ENCODE measurements at places on chromosomes 5 and 9. TPM values are rescaled to one million over a fixed set of nuclear protein-coding genes. Genes with fewer than 3 reads are reported as not detected.

The ZDHHC11 gene
- 4.9 TPM for total RNA-seq

The NOTCH1 gene
- total RNA-seq: 84.2 TPM

The LCN10 gene
- total RNA-seq: 5.5 TPM

The GKAP1 gene
- total RNA-seq: 11.5 TPM

The PDLIM4 gene
- total RNA-seq: 50.2 TPM

The INSL6 gene
- not detected for total RNA-seq

The IRX4 gene
- total RNA-seq: not detected

The TRPM3 gene
- total RNA-seq: 26.1 TPM

The FOXD4 gene
- 0.45 TPM for total RNA-seq

The CAMSAP1 gene
- total RNA-seq: 39.8 TPM

The SPATA31E1 gene
- total RNA-seq: not detected

The LCN15 gene
- total RNA-seq: not detected

The TLE1 gene
- total RNA-seq: 56.6 TPM

The KIF27 gene
- 10.7 TPM for total RNA-seq

The PRUNE2 gene
- total RNA-seq: 55.3 TPM

The PRSS3 gene
- total RNA-seq: not detected

The PSD2 gene
- 0.53 TPM for total RNA-seq

The SLC45A2 gene
- total RNA-seq: not detected

The PCDHGA4 gene
- 10.6 TPM for total RNA-seq

The OTULINL gene
- 15.6 TPM for total RNA-seq

The SHC3 gene
- total RNA-seq: 5.3 TPM

The LRRC26 gene
- not detected for total RNA-seq

The LIFR gene
- total RNA-seq: 106 TPM

The PCDHA10 gene
- total RNA-seq: 2.9 TPM

The SLCO6A1 gene
- not detected for total RNA-seq

The AGTPBP1 gene
- 31.6 TPM for total RNA-seq

The C5 gene
- 14.8 TPM for total RNA-seq

All from sciatic nerve (tissue), 2 donors.